Fibroblast of lung (primary cell): ENCODE measurements at places on chromosomes 7 and 10. TPM values are rescaled to one million over a fixed set of nuclear protein-coding genes. Genes with fewer than 3 reads are reported as not detected.

DNA sequence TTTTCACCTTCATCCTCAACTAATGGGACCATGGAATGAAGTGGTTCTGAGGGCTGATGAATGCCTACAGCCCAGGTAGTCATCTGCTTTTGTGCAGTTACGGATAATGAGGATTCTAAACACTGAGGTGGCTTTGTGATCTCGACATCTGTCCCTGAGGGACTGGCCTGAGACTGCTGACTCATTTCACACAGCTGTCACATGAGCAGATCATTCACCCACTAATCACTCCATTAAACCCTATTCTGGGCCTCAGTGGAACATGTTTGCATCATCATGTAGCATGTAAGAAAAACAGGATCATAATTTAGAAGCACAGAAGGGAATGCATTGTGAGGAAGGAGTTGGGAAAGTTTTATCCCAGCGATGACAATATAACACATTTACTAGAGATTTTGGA is 79.4 kb upstream of the FEZF1 start:
- no peak overlapping the region for H3K27ac ChIP-seq
- no peaks in the 10 kb centered on the region for H3K27me3 ChIP-seq
- DNase-seq = no peak
- no peaks in the 10 kb centered on the region for H3K36me3 ChIP-seq
- H3K4me1 ChIP-seq = no peaks in the 10 kb centered on the region

DNA sequence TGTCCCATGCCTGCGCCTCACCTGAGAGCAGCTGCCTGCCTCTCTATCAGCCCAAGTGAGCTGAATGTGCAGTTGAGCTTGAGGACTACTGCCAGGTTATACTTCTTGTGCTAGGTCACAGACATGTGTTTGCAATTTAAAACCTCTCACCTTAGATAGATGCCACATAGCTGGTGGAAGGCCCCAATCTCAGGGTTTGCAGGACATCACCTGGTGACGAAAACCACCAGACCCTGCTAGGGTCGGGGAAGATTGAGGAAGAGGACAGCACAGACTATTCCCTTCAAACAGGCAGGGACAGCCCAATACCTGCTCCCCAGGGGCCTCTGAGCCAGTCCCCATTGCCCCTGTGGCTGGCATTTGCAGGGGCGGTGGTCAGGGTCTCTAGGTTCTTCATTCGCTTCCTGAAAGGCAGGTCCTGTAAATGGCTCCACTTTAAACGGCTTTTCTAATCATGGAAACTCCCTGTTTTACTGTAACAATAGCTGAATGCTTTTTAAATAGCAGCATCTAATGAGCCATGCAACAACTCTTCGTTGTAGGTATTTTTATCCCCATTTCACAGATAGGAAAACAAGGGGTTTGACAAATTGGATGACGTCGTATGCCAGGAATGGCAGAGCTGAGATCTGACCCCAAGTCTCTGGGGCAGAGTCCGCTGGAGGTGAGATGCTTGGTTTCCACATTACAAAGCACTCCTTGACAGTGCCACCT is 80.1 kb downstream of the EMX2 start:
- no peak overlapping the region for H3K4me3 ChIP-seq
- DNase-seq = no peak
- H3K4me1 ChIP-seq = no peaks in the 10 kb centered on the region
- no peak overlapping the region for H3K27ac ChIP-seq
- no peaks in the 10 kb centered on the region for H3K27me3 ChIP-seq

DNA sequence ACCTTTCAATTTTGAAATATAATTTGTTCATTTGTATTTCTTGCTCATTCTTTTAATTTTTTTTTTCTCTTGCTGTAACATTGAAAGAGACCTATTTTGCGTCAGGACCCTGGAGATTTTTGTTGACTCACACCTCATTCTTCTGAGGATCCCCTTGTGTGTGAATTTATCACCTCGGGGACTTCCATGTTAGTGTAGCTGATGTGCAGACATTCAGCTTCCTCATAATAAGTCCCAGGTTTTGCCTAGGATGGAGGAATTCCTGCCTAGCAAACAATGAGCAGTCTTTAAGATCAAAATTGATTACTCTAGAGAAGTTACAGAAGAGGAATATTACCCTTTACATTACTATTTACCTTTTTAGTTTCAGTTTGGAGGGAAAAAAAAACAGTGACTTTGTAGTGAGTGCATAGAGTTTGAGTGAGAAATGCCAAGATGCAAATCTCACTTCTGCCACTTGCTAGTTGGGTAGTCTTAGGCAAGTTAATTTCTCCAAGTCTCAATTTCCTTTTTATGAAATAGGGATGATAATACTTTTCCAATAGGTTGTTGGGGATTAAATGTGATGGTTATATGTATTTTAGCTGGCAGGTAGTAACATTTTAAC is 14.3 kb downstream of the TES start:
- no peaks in the 10 kb centered on the region for H3K27me3 ChIP-seq
- H3K27ac ChIP-seq = no peak overlapping the region
- no peak for DNase-seq
- H3K36me3 ChIP-seq = no peaks in the 10 kb centered on the region
- peaks cover 10% of the 10 kb centered on the region for H3K4me1 ChIP-seq

DNA sequence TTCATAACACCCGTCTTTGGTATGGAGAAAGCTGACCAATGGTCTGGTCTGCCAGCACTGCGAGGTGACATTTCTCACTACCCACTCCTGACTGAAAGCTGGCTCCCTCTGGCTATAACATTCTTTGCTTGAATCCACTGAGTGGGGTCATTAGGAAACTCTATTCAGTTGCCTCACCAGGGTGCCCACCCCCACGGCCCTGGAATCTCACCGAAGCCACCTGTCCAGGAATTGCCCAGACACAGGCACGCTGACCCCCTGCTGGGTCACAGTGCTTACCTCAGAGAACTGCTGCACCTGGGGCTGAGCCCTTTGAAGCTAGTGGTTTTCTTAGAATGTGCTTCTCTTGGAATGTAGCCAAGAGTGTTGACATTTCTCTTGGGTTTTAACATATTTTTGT is 28.6 kb downstream of the HECW1 start:
- no peaks in the 10 kb centered on the region for H3K27me3 ChIP-seq
- no peaks in the 10 kb centered on the region for H3K4me1 ChIP-seq
- no peak overlapping the region for H3K27ac ChIP-seq
- H3K36me3 ChIP-seq = no peaks in the 10 kb centered on the region
- no peak overlapping the region for H3K4me3 ChIP-seq

- H3K27me3 ChIP-seq = no peaks in the 10 kb centered on the region
- no peak overlapping the region for H3K4me3 ChIP-seq
- DNase-seq = no peak
- H3K4me1 ChIP-seq = peaks cover 5% of the 10 kb centered on the region
Observed at GRCh38 chr7:105674200-105674920, 93.1 kb upstream of the EFCAB10 start.

DNA sequence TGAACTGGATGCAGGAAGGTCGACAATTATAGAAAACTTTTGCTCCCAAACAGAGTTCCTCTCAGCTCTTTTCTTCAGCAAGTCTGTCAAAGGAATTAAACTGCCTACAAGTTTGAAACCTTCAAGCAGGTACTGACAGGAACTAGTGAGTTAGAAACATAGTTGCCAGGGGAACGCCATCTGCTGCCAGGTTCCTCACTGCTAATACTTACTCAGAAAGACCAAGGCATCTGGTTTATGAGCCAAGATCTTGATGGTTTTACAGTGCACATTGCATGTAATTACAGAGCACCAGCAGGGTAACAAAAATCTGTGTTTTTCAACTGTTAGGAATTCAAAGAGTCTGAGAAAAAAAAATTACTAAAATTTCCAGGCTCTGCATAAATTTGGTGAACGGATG is 300.0 kb upstream of the NRG3 start:
- H3K4me1 ChIP-seq = no peaks in the 10 kb centered on the region
- no peak overlapping the region for H3K4me3 ChIP-seq
- H3K36me3 ChIP-seq = no peaks in the 10 kb centered on the region
- no peaks in the 10 kb centered on the region for H3K27me3 ChIP-seq

GRCh38 chr10:121610798-121611323 is 12.6 kb upstream of the FGFR2 start:
- H3K27me3 ChIP-seq = no peaks in the 10 kb centered on the region
- H3K36me3 ChIP-seq = no peaks in the 10 kb centered on the region
- no peaks in the 10 kb centered on the region for H3K4me1 ChIP-seq
- H3K4me3 ChIP-seq = no peak overlapping the region

- no peaks in the 10 kb centered on the region for H3K27me3 ChIP-seq
- no peak for DNase-seq
- H3K4me3 ChIP-seq = no peak overlapping the region
- H3K27ac ChIP-seq = no peak overlapping the region
Observed at GRCh38 chr10:36463390-36463789, 662.0 kb upstream of the ANKRD30A start.

- no peak overlapping the region for H3K27ac ChIP-seq
- no peaks in the 10 kb centered on the region for H3K27me3 ChIP-seq
- no peaks in the 10 kb centered on the region for H3K4me1 ChIP-seq
- DNase-seq = peak; percentile 8
- no peaks in the 10 kb centered on the region for H3K36me3 ChIP-seq
Observed at GRCh38 chr10:105837951-105838350, 1196.9 kb downstream of the SORCS3 start.

- H3K4me1 ChIP-seq = no peaks in the 10 kb centered on the region
- H3K27ac ChIP-seq = no peak overlapping the region
- no peak for DNase-seq
- no peak overlapping the region for H3K4me3 ChIP-seq
- no peaks in the 10 kb centered on the region for H3K27me3 ChIP-seq
- H3K36me3 ChIP-seq = no peaks in the 10 kb centered on the region
Observed at GRCh38 chr10:116836902-116837523, 12.3 kb upstream of the ENO4 start.

GRCh38 chr7:47587351-47587750 is 5.4 kb upstream of the TNS3 start:
- DNase-seq = no peak
- no peaks in the 10 kb centered on the region for H3K27me3 ChIP-seq
- H3K36me3 ChIP-seq = no peaks in the 10 kb centered on the region
- H3K27ac ChIP-seq = no peak overlapping the region

GRCh38 chr7:36607721-36608095 is 116.6 kb downstream of the AOAH start:
- no peak for DNase-seq
- no peaks in the 10 kb centered on the region for H3K36me3 ChIP-seq

- H3K4me1 ChIP-seq = peaks cover 1% of the 10 kb centered on the region
- no peak for DNase-seq
- no peak overlapping the region for H3K4me3 ChIP-seq
- no peaks in the 10 kb centered on the region for H3K36me3 ChIP-seq
Observed at GRCh38 chr10:68235581-68235980, 3.7 kb upstream of the ATOH7 start.

- H3K4me3 ChIP-seq = no peak overlapping the region
- no peaks in the 10 kb centered on the region for H3K27me3 ChIP-seq
- H3K36me3 ChIP-seq = no peaks in the 10 kb centered on the region
- no peak for DNase-seq
- H3K4me1 ChIP-seq = no peaks in the 10 kb centered on the region
Observed at GRCh38 chr7:148661471-148661870, 37.2 kb upstream of the CUL1 start.

- peak; percentile 52 for DNase-seq
- H3K27ac ChIP-seq = no peak overlapping the region
- peaks cover 57% of the 10 kb centered on the region for H3K27me3 ChIP-seq
- H3K36me3 ChIP-seq = no peaks in the 10 kb centered on the region
- no peak overlapping the region for H3K4me3 ChIP-seq
Observed at GRCh38 chr10:117165538-117166417, 27.7 kb upstream of the VAX1 start.

DNA sequence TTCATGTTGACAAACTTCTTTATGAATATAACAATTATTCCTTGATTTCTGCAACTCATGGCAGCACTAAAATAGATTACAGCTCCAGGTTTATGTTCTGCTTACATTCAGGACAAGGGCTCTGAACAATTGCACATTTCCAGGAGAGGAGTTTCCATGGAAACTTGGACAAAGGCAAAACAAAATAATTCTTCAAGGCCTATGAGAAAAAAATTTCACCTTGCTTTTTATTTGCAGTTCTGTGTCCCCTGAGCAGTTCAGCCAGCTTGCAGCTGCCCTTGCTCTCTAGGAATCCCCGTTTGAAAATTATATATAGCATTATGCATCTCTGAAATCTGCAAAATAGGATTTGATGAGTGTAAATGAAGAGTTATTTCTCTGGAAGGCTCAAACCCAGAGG is 71.7 kb downstream of the ARL4A start:
- no peaks in the 10 kb centered on the region for H3K27me3 ChIP-seq
- peaks cover 6% of the 10 kb centered on the region for H3K4me1 ChIP-seq
- no peaks in the 10 kb centered on the region for H3K36me3 ChIP-seq

DNA sequence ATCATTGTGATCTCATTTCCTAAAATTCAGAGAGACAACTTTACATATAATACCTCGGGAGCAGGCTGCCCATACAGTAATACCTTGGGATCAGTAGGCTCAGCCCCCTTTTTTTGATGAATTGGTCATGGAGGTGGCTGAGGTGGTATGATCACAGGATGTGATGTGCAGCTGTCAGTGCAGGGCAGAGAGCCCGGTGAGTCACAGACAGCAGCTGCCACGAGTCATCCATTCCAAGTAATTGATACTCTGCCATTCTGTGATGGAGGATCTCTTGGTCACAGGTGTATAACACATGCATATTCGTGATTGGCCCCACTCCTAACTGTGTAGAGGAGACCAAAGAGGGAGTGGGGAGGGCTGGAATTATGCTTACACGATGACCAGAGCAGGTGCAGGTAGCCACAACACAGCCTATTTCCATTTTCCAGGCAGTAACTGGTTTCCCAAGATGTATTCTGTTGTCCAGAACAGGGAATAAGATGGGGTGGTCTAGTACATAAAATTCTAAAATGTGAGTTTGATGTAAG is 14.1 kb downstream of the NRCAM start:
- no peaks in the 10 kb centered on the region for H3K4me1 ChIP-seq
- H3K27me3 ChIP-seq = no peaks in the 10 kb centered on the region
- H3K36me3 ChIP-seq = no peaks in the 10 kb centered on the region
- no peak for DNase-seq

DNA sequence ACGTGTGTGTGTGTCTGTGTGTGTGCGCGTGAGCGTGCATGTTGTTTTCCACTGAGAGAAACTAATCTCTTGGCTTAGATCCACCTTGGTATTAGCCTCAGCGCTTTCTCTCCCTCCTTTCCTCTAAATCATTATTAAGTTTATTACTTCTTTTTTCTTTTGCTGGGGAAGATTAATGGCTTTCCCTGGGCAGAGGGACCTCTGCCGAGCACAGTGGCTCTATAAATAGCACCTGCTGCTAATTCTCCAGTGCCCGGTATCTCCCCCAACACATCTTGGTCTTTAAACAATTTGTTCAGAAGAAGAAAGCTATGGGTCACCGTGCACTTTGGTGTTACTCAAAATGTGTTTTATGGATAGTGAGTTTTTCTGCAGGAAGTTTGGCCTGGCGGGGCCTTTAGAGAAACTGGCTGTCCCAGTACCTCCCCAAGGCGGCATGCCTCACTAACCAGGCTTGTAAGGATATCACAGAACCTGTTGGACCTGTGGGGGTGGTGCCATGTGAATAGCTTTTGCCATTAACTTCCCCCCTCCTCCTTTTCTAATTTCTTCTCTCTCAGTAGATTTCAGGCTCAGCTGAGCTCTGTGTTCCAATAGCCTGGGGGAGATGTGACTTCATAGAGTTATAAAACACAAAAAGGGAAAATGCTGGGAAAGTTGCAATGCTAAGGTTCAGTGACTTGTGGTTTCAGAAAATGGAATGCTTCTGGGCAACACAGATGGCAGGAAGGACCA is 70.1 kb upstream of the RAB11FIP2 start:
- no peaks in the 10 kb centered on the region for H3K27me3 ChIP-seq
- DNase-seq = no peak
- no peak overlapping the region for H3K4me3 ChIP-seq
- no peaks in the 10 kb centered on the region for H3K4me1 ChIP-seq
- H3K36me3 ChIP-seq = no peaks in the 10 kb centered on the region

- no peak overlapping the region for H3K27ac ChIP-seq
- no peak for DNase-seq
- H3K27me3 ChIP-seq = no peaks in the 10 kb centered on the region
Observed at GRCh38 chr7:22662556-22663356, 64.2 kb upstream of the IL6 start.

Gene ANKRD26
- 11.0 and 11.7 TPM in 2 replicates for total RNA-seq

Gene CLEC5A
- not detected in 2 replicates for total RNA-seq

Gene ADAMTS14
- 1.8 and 4.1 TPM in 2 replicates for total RNA-seq

Gene PAX4
- total RNA-seq = not detected in 2 replicates

Gene CLDN3
- not detected in 2 replicates for total RNA-seq
